Fibroblast of skin of scalp (primary cell): ENCODE measurements at places on chromosomes 4 and X.

DNA sequence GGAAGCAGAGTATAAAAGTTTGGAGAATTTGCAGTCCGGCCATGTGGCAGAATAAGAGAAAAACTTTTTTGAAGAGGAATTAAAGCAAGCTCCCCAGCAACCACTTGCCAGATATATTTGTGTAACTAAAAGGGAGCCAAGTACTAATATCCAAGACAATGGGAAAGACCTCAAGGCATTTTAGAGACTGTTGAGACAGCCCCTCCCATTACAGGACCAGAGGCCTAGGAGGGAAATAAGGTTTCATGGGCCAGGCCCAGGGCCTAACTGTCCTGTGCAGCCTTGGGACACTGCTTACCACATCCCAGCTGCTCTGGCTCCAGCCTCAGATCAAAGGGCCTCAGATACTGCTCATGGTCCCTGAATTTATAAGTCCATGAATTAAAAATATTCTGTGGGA lies 659.4 kb downstream of the PCDH19 start:
- DNase-seq, result no peak

- DNase-seq, result no peak
Observed at GRCh38 chrX:56313308-56313707, 81.2 kb downstream of the KLF8 start.

GRCh38 chr4:74433541-74434172 lies 11.3 kb upstream of the AREG start:
- no peak for DNase-seq

DNA sequence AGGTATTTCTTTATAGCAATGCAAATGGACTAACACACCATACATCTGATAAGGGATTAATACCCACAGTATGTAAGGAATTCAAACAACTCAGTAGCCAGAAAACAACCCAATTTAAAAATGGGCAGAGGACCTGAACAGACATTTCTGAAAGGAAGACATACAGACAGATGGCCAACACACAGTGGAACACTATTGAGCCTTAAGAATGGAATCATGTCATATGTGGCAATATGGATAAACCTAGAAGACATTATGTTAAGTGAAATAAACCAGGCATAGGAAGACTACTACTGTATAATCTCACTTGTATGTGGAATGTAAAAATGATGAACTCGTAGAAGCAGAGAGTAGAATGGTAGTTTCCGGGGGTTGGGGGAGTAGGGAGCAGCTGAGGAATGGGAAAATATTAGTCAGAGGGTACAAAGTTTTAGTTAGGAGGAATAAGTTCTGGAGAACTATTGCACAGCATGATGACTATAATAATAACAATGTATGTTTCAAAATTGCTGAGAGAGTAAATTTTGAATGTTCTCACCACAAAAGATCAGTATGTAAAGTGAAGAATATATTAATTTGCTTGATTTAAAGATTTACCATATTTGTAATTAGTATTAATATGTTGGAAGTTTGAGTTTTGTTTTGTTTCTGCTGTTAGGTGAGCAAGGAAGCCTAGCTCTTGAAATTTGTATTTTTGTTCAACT lies 25.2 kb downstream of the WDR44 start:
- peak; percentile 83 for DNase-seq

DNA sequence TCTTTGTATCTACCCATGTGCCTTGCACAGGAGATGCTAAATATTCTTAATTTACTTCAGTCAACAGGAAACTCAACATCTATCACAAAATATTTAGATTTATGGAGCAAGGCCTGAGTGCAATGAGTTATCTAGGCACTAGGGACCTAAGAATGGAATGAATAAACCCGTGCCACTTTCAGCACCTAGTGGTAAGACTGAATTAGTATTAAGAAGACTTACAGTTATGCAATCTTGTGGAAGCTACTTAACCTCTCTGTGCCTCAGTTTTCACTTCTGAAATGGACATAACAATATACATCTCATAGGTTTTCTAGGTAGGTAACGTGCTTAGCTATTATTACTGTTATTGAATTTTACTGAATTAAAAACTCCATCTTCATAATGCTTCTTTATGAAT lies 144.6 kb upstream of the MAP3K15 start:
- no peak for DNase-seq

- DNase-seq, result no peak
Observed at GRCh38 chrX:5672099-5672498, 556.6 kb downstream of the NLGN4X start.

GRCh38 chrX:15143050-15143824 lies 126.6 kb downstream of the ASB9 start:
- DNase-seq, result peak; percentile 35

DNA sequence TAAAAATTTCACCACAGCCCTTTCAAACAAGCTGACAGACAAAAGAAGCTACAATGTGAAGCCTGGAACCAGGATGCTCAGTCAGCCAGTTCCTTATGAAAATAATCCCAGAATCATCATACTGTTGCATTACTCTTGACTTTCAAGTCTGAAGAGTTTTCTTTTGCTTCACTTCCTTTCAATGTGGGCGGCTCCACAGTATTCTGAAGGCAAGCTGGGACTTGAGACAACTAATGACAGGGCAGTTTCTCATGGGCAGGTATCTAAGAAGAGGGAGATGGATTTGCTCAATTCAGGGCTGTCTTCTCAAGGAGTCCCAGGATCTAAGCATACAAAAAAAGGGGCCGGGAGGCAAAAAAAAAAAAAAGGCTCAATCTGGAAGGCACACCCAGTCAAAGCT lies 173.4 kb downstream of the PAPSS1 start:
- no peak for DNase-seq

- DNase-seq, result no peak
Observed at GRCh38 chrX:103417370-103417769, 41.0 kb downstream of the BEX3 start.

DNA sequence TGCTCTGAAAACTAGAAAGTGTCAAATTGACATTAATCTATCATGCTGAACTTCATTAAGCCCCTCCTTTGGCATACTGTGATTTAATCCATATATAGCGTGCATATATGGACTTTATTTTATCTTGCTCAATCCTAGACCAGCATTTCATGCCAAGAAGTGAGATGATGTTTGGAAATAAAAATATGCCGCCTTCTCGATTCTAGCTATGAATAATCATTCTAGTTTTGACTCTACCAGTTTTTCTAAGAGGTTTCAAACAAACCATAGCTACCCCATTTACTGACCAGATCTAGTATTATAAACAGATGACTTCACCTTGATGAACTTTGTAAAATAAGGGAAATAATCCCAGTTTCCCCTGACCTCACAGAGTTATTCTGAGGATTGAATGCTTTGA lies 95.0 kb downstream of the ARX start:
- no peak for DNase-seq
